Liver (tissue), 10 donors: ENCODE measurements at places on chromosomes 3 and 15.

- no peak overlapping the region for H3K4me3 ChIP-seq
- peaks cover 10% of the 10 kb centered on the region for H3K27me3 ChIP-seq
- no peaks in the 10 kb centered on the region for H3K4me1 ChIP-seq
- no peaks in the 10 kb centered on the region for H3K36me3 ChIP-seq
These were observed 1.5 kb downstream of the ZIC4 start for GRCh38 chr3:147404800-147405230.

DNA sequence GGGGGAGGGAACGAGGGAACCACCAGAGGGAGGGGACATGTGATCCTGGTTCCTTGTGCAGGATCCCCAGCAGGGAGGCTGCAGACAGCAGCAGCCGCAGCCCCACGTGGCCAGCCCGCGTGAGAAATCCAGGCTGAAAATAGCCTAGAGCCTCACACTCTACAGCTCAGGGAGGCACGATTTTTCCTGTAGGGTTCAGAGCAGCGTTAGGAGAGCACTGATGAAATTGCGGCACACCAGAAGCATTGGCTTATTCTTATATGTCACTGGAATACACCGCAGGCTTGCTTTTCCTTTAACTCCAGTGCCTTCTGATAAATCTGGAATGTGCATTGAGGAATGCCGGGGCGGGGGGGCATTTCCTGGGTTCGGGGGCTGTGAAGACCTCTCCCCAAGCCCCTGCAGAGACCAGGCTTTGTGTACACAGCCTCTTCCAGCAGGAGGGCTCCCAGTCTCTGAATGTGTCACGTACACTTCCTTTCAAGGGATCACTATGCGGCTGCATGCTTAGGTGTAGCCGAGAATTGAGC, 193.0 kb downstream of the ATP10A start:
- H3K4me3 ChIP-seq = no peak overlapping the region
- no peak for DNase-seq
- no peaks in the 10 kb centered on the region for H3K4me1 ChIP-seq
- no peaks in the 10 kb centered on the region for H3K27me3 ChIP-seq

DNA sequence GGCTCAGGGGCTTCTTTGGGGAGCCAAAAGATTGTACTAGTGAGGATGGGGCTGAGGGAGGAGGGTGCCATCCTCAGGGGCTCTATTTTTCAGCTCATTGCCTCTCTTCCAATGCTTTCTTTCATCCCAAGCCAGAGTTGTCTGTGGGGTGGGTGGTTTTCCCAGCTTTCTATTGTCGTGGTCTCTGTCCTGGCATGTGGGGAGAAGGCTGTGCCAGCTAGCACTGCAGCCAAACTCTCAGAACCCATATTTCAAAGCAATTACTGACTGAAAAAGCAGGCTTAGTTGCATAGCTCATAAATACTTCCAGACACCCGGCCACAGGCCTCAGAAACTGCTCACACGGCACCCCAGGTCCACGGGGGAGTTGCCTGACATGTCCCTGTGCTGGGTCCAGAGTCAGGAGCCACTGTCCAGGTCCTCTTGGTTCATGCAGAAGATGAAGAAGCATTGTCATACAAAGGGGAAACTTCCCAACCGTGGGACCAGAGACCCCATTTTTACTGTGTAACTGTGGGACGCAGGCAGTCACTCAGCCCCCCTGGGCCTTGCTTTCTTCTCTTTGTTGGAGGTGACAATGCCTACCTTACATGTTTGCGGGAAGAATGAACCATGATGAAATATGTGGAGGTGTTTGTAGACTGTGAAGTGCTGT, 27.6 kb downstream of the FGD5 start:
- no peak overlapping the region for H3K4me3 ChIP-seq
- DNase-seq = no peak
- H3K27ac ChIP-seq = no peak overlapping the region
- no peaks in the 10 kb centered on the region for H3K4me1 ChIP-seq
- H3K27me3 ChIP-seq = no peaks in the 10 kb centered on the region
- H3K36me3 ChIP-seq = no peaks in the 10 kb centered on the region

DNA sequence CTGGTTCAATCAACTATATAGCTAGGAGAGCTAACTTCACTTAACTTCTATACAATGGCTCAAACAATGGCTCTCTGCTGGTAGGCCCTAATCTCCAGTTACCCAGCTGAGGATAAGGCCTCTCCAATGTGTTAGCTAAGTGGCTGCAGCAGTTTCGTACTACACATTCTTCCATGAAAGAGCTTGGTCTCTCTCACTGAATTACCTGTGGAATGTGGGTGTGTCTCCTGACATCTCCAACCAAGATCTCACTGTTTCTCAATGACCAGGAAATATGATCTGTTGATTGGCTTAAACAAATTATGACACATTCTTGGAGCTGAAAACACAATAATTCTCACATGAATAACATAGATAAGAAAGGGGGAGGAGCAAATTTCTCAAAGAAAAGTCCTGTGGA, 169.8 kb upstream of the ROBO1 start:
- no peaks in the 10 kb centered on the region for H3K4me1 ChIP-seq
- no peaks in the 10 kb centered on the region for H3K36me3 ChIP-seq
- H3K4me3 ChIP-seq = no peak overlapping the region
- H3K27me3 ChIP-seq = no peaks in the 10 kb centered on the region

GRCh38 chr15:67573194-67573593, 30.7 kb downstream of the MAP2K5 start:
- no peaks in the 10 kb centered on the region for H3K27me3 ChIP-seq
- no peaks in the 10 kb centered on the region for H3K36me3 ChIP-seq
- peaks cover 3% of the 10 kb centered on the region for H3K4me1 ChIP-seq
- DNase-seq = no peak
- H3K4me3 ChIP-seq = no peak overlapping the region
- no peak overlapping the region for H3K27ac ChIP-seq
